CD8-positive, alpha-beta memory T cell (primary cell): ENCODE measurements at places on chromosomes 3 and 15.

DNA sequence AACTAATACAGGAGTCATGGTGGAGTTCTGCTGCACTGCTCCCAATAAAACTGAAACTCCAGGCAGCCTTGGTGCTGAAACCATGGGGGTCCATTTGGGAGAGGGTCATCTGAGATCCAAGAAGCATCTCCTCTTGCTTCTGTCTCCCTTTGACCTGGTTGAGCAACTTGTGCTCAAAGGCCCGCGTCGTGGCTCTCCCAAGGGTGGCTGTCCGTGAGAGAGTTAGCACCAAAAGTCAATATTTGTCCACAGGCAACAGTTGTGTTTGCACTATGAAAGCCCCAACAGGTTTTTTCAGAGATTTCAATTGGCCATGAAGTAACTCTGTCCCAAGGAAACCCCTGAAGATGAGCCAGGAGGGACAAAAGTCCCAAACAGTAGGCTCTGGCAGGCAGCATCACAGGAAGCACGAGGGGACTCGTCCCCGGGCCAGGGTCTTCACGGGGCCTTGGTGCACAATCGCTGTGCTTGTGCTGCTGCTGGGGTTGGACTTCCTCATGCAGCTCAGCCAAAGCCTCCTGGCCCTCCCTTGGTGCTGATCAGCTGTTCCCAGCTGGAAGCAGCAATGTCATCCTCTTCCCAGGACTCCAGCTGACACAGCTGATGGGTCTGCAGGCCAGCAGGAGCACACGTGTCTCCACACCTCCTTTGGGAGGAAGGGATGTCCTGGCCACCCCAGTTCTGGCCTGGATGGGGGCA is 39.4 kb upstream of the WNT5A start:
- no peak for DNase-seq

DNA sequence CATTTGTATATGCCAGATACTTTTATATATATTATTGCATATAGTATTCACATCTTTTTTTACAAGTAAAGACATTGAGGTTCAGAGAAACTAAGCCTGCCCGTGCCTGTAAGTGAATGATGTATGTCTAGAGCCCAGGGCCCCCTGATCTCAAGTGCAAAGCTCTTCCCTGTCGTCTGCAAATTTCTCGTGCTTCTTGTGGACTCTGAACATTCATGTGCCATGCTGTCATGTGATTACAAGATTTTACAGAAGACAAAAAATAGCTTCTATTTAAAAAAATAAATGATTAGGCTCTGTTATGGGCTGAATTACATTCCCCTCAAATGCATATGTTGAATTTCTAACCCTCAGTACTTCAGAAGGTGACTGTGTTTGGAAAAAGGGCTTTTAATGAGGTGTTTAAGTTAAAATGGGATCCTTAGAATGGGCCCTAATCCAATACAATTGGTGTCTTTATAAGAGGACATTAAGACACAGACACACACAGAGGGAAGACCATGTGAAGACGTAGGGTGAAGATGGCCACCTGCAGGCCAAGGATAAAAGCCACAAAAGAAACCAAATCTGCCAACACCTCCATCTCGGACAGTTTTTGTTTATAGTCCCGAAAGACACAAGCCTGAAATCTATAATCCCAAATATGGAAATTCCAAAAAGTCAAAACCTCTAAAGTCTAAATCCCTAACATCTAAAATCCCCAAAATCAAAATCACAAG is 3.9 kb upstream of the MASP1 start:
- DNase-seq, result no peak

- DNase-seq, result peak; percentile 88
Observed at GRCh38 chr3:50194128-50194902, 2.9 kb downstream of the GNAT1 start.

DNA sequence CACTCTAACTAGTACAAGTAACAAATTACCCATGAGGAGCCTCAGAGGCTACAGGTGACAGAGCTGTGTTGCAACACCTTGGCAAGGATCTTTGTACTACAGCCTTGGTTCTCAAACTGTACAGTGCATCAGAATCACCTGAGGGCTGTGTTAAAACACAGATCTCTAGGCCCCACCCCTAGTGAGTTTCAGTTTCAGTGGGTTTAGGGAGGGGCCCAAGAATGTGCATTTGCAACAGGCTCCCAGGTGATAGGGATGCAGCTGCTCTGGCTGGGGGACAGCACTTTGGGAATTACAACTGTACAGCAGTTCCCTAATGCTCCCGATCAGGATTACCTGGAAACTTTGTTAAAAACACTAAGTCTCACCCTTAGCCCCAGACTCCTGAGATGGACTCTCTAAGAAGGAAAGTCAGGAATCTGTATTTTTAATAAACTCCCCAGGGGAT is 66.1 kb upstream of the NR2F2 start:
- no peak for DNase-seq

GRCh38 chr3:99500485-99500884 is 137.9 kb upstream of the COL8A1 start:
- DNase-seq, result no peak

GRCh38 chr3:174318181-174318580 is 541.0 kb upstream of the NAALADL2 start:
- DNase-seq, result no peak

- no peak for DNase-seq
Observed at GRCh38 chr3:9250236-9250635, 790 bp upstream of the SRGAP3 start.
